ENCODE measurements at places on chromosomes 5 and 9. TPM values are rescaled to one million over a fixed set of nuclear protein-coding genes. Genes with fewer than 3 reads are reported as not detected.

CAVIN4 gene
- 0.39 TPM for total RNA-seq

RCL1 gene
- total RNA-seq = 57.6 TPM

DMRTA1 gene
- total RNA-seq = 0.56 TPM

WNT8A gene
- total RNA-seq = not detected

TICAM2 gene
- total RNA-seq = 1.5 TPM

IFNK gene
- total RNA-seq = not detected

OSMR gene
- 67.0 TPM for total RNA-seq

STC2 gene
- total RNA-seq = 35.2 TPM

MARCOL gene
- total RNA-seq = not detected

MLANA gene
- total RNA-seq = not detected

DOCK2 gene
- 3.1 TPM for total RNA-seq

MEIKIN gene
- total RNA-seq = not detected

TTC1 gene
- total RNA-seq = 65.0 TPM

LCN2 gene
- total RNA-seq = 7.2 TPM

NR5A1 gene
- 0.11 TPM for total RNA-seq

FGF18 gene
- total RNA-seq = 4.8 TPM

CAMK2A gene
- total RNA-seq = 0.54 TPM

AHRR gene
- total RNA-seq = 5.4 TPM

ENG gene
- total RNA-seq = 0.07 TPM

C5orf46 gene
- total RNA-seq = not detected

ABCA1 gene
- total RNA-seq = 4.3 TPM

SLC6A3 gene
- 1.5 TPM for total RNA-seq

IFNB1 gene
- not detected for total RNA-seq

PCDHB3 gene
- 0.30 TPM for total RNA-seq

NRG2 gene
- 2.0 TPM for total RNA-seq

GALNT10 gene
- total RNA-seq = 110 TPM

SPATA31E1 gene
- not detected for total RNA-seq

ENTPD8 gene
- 0.14 TPM for total RNA-seq

PNPLA7 gene
- total RNA-seq = 0.71 TPM

PAM gene
- 23.6 TPM for total RNA-seq

GNA14 gene
- total RNA-seq = not detected

MYOZ3 gene
- total RNA-seq = 0.18 TPM

ADCY2 gene
- not detected for total RNA-seq

JAKMIP2 gene
- total RNA-seq = not detected

LCNL1 gene
- 0.10 TPM for total RNA-seq

Measured in A549 treated with dexamethasone at 1 μM for 4 hours (cell line).